AG08395 (cell line): ENCODE measurements at places on chromosomes 1 and 21.

GRCh38 chr1:56827711-56828110 is 8.5 kb upstream of the FYB2 start:
- no peak for DNase-seq

GRCh38 chr1:44047131-44047530 is 15.9 kb upstream of the SLC6A9 start:
- DNase-seq = no peak

- DNase-seq = no peak
Measured at GRCh38 chr1:119714583-119714982, 2.8 kb downstream of the PHGDH start.

GRCh38 chr1:31943546-31944184 is 5.5 kb upstream of the PTP4A2 start:
- no peak for DNase-seq

- DNase-seq = no peak
Measured at GRCh38 chr1:230172016-230172537, 105.0 kb downstream of the GALNT2 start.

DNA sequence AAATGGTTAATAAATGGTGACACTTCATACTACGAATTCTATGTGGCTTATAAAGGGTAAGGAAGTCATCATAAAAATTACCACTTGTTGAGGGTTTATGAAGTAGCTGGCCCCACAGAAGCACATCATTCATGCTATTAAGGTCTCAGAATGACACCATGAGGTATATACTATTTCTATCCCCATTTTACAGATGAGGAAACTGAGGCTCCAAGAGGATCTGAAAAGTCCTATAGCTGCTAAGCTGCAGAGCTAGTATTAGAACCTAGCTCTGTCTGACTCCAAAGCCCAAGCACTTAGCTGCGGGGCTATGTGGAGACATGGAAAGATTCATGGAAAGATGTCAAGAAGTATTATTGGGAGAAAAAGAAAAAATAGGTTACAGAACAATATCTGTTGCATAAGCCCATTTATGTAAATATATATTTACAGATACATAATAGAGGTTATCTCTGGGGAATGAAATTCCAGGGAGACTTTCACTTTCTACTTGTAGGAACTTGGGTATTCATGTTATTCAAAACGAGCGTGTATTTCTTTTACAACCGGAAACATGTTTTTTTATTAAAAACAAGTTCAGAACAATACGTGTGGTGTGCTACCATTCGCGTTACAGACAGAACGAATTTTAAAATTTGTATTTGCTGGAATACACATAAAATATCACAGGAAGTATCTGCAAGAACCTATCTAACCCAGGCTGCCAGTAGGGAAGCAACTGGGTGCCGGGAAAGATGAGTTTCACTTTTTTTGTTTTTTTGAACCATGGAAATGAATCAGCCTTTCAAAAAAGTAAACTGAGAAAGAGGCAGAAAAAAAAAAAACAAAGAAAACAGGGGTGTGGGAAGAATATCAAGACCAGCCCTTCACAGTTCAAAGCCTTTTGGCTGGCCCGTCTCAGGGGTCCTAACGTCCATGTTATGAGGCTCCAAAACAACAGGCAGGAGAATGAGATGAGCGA is 13.4 kb downstream of the SPOCD1 start:
- no peak for DNase-seq

DNA sequence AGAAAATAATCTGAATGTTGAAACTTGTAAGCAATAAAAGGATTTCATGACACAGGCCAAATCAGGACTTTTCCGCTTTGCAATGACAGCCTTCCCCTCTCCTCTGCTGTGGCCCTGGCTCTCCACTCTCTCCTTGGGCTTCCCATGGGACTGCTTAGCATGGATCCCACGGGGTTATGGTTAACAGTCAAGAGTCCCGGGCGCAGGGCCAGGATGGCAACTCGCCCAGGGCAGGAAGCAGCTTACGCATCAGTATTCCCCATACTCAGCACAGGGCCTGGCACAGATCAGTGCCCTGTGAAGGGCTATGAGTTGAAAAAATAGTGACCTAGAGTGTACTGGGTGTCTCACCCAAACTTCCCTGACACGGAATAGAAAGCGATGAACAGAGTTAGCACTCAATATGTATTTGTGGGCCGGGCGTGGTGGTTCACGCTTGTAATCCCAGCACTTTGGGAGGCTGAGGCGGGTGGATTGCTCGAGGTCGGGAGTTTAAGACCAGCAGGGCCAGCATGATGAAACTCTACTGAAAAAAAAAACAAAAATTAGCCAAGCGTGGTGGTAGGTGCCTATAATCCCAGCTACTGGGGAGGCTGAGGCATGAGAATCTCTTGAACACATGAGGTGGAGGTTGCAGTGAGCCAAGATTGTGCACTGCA is 29.1 kb upstream of the GRHL3 start:
- peak; percentile 83 for DNase-seq

DNA sequence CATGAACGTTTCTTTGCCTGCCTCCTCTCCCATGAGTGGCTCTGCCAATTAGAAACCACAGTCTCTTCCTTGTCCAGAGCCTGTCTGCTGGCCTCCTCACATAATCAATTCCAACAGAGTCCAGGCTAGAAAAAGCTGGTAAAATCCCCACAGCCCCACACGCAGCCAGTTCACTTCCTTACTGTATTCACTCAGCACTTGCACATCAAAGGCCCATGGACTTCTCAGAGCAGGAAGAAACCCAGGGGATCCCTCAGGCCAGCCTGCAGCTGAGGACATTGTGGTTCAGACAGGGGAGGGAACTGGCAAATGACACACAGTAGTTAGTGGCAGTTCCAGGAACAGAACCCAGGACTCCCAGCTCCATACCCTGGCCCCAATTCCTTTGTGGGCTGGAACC is 171.6 kb upstream of the EDN2 start:
- DNase-seq = no peak

DNA sequence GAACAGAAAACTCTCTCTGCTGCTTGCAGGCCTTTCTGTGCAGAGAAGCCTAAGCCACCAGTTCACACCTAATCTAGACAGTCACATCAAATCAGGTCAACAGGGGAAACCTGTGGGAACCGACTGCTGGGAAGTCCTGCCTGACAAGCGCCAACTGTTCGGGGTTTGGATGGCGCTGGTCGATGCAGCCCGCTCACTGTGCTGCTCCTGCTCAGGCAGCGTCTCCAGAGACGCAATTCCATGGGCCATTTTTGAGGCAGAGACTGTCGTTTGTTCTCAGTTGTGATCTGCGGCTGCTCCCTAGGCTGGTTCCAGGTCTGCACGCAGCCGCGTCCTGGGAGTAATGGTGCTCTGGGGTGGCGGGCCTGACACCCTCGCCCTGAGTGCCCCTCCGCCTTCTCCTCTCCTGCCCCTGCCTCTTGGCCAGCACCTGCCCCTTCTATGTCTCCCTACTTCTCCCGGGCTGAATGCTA is 1.4 kb downstream of the AGT start:
- no peak for DNase-seq

- DNase-seq = peak; percentile 25
Measured at GRCh38 chr1:235468970-235469369, 35.3 kb downstream of the B3GALNT2 start.

GRCh38 chr1:231715816-231716722 is 89.5 kb downstream of the DISC1 start:
- no peak for DNase-seq

- peak; percentile 9 for DNase-seq
Measured at GRCh38 chr1:93148001-93148400, 32.2 kb downstream of the TMED5 start.

DNA sequence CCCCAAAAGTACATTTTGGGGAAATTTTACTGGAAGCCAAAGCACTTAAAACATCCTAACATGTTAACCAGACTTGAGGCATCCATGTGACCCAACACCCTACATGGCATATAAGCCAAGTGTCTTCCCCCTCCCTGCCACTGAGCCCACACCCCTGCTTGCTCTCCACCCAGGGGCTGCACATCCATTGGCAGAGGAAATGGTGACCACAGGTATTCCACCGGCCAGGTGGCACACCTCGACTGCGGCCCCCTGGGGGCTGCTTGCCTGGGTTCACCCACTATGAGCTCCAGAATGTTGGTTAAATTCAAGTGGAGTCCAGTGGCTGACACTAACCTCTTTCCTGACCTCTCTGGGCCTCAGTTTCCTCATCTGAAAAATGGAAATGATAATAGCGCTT is 64.4 kb upstream of the FAM20B start:
- no peak for DNase-seq

DNA sequence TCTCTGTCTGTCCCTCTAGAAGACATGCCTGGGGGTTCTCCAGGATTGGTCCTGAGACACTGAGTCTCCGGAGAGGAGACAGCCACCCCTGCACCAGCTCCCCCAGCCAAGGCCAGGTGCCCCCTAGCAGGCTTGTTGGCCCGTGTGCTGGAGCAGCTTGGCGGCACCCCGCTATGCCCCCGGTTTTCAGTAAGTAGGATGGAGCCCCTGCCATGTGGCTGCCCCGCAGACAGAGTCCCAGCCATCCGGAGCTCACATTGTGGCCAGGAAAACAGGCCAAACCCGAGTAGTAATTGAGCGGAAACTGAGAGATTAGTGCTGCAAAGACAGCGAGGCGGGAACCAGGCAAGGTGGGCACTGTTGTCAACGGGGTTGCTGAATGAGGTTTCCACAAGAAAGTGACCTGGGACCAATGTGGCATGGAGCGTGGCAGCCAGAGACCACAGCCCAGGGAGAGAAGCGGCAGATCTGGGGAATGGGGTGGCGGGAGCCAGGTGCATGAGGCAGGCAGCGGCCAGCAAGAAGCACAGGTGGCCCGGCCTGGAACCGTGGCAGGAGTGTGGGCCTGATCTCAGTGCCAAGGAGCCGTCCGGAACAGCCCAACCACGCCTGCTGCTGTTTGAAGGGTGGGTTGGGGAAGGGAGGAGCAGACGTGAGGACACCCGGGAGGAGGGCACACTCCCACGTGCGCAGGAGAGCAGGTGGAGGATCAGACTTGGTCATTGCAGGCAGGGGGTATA is 137.4 kb upstream of the VAMP3 start:
- DNase-seq = no peak

GRCh38 chr1:84073266-84073665 is 70.8 kb upstream of the PRKACB start:
- no peak for DNase-seq

- DNase-seq = peak; percentile 65
Measured at GRCh38 chr1:40078512-40079333, 18.3 kb downstream of the PPT1 start.

- no peak for DNase-seq
Measured at GRCh38 chr1:153470707-153471106, 10.3 kb upstream of the S100A7 start.

- peak; percentile 7 for DNase-seq
Measured at GRCh38 chr1:225548140-225548857, 104.6 kb downstream of the ENAH start.

DNA sequence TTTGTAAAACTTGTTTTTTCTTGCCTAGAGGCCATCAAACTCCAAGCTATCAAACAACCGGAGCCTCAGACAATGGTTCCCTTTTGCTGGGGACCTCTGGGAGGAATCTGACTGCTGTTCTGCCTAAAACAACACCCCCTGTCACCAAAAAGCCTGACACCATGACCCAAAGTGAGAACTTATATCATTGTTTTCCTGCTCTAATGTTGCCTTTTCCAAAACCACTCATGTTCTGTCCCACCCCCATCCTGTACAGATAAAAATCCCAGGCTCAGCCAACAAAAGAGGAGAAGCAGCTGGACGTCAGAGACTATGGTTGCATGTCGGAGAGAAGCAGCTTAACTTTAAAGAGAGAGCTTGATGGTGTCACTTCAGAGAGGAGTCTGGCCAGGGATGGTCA is 327.2 kb upstream of the CXADR start:
- no peak for DNase-seq

DNA sequence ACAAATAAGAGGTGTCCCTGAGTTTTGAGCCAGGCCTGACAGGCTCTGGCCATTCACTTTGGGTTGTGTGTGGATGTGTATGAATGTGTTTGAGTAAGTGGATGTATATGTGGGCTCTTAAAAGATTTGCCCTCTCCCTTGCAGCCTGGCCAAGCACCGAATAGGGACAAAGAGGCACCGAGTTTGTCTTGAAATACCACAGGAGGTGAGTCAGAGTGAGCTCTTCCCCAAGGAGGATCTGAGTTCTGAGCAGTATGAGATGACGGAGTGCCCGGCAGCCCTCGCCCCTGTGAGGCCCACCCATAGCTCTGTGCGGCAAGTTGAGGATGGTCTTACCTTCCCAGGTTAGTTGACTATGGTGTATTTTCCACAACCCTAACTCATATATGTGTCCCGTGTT is 19.0 kb downstream of the KDM4A start:
- DNase-seq = peak; percentile 31

DNA sequence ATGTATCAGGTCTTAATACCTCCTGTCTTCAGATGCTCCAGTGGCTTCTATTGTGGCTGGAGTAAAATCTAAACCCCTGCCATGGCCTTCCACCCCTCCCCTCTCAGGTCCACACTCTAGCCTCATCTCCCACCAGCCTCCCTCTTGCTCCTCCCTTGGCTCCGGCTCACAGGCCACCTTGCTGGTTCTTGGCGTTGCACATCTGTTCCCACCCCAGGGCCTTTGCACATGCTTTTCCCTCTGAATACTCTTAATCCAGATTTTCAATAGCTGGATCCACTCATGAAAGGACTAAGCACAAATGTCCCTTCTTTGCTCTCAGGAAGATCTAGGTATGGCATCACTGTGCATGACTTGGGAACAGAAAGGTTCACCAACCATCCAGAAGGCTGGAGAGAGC is 415.4 kb upstream of the VAMP3 start:
- DNase-seq = no peak

GRCh38 chr1:93671099-93671621 is 10.5 kb downstream of the BCAR3 start:
- no peak for DNase-seq

DNA sequence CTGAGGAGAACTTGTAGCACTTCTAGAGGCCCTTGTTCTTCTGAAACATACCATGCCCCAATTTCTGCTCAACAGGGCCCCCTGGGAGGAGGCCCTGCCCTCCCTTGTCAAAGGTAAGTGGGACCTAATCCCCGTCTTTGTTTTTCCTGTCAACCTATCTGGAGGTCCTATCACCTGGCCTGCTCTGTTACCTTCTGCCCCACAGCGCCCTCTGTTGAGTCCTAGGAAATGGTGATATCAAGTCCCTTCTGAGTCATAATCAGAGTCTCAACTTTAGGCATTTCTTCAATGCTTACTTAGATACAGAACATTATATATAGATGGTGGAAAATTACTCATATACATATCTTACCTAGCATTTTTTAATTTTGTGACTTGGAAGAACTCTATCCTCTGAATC is 28.2 kb upstream of the FCRL4 start:
- DNase-seq = no peak

- DNase-seq = no peak
Measured at GRCh38 chr1:154837672-154838171, 32.4 kb downstream of the KCNN3 start.

GRCh38 chr1:78281580-78281979 is 209.2 kb upstream of the PTGFR start:
- DNase-seq = no peak

- DNase-seq = no peak
Measured at GRCh38 chr1:213989002-213989855, 1.5 kb downstream of the PROX1 start.
